ENCODE measurements at places on chromosomes 5 and 9. TPM values are rescaled to one million over a fixed set of nuclear protein-coding genes. Genes with fewer than 3 reads are reported as not detected.

Gene PROB1
- total RNA-seq, result 0.20 TPM

Gene MTAP
- 8.5 TPM for total RNA-seq

Gene PAEP
- 0.27 TPM for total RNA-seq

Gene SHISAL2B
- not detected for total RNA-seq

Gene CNTNAP3
- total RNA-seq, result 10.0 TPM
